Activated T-helper 1 cell treated with anti-CD3 and anti-CD28 coated beads, Interleukin-2, amount 50 U/mL, for 16 hours (primary cell): ENCODE measurements at places on chromosomes 3 and 15.

DNA sequence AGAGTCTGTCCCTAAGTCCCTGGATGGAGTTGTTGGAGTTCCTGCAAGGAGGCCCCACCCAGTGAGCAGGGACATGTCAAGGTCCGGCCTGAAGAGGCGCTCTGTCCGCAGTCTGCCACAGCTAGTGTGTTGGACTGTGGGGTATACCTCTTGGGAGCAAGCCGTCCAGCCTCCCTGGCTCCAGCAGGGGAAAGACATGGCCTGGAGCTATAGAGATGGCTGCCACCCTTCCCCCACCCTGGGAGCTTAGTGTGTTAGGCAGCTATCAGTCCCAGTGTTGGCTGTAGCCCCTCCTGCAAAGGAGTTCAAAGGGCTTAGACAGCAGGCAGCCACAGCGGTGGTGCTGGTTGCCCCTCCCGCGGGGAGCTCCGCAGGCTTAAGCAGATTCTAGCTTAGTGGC, 20.3 kb downstream of the IMPG2 start:
- no peak for DNase-seq

- no peak for DNase-seq
These were observed 26.9 kb upstream of the ZMAT3 start for GRCh38 chr3:179098388-179099077.

GRCh38 chr3:128432971-128433836, 33.5 kb downstream of the DNAJB8 start:
- no peak for DNase-seq

- DNase-seq: no peak
These were observed 17.4 kb downstream of the SH3BP5 start for GRCh38 chr3:15315003-15315402.

DNA sequence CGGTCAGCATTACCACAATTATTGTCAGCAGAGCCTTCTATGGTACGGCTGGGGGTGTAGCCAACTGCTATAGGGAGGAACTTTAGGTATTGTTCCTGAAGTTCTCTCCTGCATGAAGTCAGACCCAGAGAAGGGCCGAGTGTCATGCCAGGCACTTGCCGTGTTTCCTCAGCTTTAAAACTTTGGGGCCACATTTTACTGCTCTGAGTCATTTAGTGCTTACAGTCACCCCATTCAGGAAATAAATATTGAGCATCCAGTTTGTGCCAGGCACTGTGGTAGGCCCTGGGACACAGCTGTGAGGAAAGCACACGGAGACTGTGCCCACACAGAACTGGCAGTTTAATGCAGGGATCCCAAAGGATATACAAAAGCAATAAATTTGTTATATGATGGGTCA, 54.5 kb upstream of the APEH start:
- no peak for DNase-seq

DNA sequence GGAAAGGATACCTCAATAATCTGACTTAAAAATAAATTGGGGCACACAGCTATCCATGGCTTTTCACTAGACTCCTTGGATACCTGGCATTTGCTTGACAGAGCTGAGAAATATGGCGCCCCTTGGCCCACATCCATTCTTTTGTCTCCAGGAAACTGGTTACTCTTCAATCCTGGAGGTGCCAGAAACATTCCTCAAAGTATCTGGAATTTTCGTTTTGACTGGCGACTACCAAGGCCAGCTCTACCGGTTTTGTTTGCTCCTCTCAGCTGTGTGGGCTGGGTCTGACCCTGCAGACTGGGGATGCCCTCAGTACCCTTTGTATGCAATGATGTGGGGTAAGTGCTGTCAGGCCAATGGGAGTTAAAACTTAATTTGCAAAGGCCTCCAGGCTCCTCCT, 27.0 kb downstream of the KATNBL1 start:
- no peak for DNase-seq
